Spinal cord (tissue), 10 donors: ENCODE measurements at places on chromosomes 6 and 20.

DNA sequence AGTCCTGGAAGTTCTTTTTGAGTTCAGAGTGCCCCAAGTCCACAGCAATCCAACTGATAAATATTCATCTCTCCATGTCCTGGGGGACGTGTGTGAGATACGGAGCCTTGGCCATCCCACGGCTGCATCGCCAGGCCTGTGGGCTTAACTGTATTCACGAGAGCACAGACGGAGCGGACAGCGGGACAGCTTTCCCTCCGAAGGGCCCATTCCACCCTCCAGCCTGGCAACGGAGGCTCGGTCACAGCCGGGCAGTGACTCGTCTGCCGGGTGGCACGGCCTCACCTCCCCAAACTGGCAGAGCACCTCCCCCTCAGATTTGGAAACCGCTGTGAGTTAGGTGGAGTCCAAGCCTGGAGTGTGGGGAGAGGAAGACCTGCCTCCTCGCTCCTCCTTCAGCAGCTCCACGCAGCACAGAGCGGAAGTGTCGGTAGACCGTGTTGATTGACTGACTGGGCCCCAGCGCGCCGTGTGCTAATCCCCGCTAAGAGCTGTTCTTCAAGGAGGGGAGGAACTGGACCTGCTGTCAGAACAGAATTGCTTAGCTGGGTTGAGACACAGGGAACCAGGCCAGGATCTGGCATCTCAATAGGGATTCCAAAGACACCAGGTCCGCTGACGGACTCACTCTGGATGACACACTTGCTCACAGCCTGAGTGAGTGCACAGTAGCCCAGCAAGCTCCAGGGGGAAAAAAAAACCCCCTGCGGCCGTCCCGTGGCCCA lies 10.9 kb downstream of the FOXF2 start:
- no peak for DNase-seq

DNA sequence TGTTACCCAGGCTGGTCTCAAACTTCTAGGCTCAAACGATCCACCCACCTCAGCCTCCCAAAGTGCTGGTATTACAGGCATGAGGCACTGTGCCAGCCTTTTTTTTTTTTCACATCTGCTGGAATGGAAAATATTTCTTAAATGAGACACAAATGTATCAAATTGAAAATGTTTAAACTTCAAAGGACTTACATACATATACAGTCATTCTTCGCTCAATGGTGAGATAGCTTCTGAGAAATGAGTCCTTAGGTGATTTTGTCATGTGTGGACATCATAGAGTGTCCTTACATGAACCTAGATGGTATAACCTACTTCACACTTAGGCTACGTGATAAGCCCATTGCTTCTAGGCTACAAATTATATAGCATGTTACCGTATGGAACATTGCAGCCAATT lies 43.1 kb downstream of the MICA start:
- no peak for DNase-seq

DNA sequence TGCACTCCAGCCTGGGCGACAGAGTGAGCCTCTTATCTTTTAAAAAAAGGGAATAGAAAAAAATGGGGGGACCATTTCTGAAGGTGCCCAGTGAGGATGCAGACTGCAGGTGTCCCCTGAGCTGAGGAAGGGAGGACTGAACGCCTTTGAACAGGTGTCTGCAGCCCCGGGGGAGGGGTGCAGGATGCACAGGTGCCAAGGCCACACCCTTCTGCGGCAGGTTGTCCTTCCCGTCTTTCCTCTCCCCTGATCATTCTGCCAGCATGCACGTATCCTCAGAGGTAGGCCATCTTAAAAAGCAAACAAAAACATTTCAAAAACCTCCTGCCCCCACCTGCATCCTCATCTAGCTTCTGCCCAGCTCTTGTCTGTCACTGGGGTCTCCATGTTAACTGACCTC lies 101.3 kb downstream of the MTHFD1L start:
- no peak for DNase-seq

DNA sequence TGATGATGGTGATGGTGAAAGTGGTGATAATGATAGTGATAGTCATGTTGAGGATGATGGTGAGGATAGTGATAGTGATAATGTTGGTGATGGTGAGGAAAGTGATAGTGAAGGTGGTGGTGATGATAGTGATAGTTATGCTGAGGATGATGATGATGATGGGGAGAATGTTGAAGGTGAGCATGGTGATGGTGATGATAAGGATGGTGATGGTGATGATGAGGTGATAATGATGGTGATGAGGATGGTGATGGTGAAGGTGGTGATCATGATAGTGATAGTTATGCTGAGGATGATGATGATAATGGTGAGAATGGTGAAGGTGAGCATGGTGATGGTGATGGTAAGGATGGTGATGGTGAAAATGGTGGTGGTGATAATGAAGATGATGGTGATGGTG lies 64.9 kb upstream of the ZNF337 start:
- DNase-seq, result no peak

DNA sequence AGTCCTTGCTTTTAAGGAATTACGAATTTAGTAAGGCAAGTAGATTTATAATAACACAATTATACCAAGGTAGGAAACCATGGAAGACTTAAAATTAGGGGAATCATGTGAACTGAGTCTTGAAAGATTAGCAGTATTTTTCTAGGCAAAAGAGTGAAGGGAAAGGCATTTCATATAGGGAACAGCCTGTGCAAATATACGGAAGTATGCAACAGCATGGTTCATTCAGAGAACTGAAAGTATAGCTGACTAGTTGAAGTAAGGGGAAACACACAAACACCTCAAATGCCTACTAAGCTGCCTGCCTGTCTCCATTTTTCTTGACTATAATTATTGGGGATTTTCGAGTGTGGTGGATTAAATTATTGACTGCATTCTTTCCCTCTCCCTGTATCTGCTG lies 39.0 kb upstream of the ECHDC1 start:
- no peak for DNase-seq

DNA sequence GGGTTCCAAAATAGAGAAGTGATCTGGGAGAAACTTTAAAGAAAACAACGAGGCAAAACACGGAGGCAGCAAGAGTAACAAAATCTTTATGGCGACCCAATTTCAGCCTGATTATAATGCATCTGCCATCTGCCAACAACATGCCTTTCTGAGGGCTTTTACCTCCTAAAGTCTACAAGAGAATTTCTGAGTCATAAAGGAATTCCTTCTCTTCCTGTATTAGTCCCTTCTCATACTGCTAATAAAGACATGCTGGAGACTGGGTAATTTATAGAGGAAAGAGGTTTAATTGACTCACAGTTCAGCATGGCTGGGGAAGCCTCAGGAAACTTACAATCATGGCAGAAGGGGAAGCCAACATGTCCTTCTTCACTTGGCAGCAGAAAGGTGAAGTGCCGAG lies 226.6 kb downstream of the HACE1 start:
- no peak for DNase-seq

DNA sequence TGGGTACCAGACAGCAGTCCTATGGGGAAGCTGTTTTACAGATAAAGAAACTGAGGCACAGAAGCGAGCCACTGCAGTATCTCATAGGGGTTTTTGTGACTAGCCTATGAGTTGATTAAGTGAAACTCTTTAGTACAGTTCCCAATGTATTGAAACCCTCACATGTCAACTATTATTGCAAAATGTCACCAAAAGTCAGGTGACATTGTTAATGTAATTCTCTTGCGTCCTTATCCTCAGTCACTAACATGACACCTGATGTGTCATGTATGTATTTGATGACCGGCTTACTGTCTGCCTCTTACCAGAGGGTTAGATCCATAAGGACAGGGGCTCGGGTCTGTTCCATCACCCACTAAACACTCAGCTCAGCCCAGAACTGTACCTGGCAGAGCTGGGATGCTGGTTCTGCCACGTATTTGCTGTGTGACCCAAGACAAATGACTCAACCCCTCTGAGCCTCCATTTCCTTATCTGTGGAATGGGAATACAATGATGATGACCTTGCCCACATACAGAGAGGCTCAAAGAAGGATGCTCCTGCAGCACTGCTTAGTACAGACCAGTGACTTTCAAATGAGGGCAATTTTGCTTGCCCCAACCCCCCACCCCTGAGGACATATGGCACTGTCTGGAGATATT lies 32.9 kb downstream of the PREX1 start:
- DNase-seq, result no peak

GRCh38 chr6:85449818-85450759 lies at the start of gene NT5E:
TSS of gene NT5E (plus strand) at chr6:85450083. CDS start at chr6:85450140, 57 bp downstream.
- DNase-seq, result peak; percentile 72

DNA sequence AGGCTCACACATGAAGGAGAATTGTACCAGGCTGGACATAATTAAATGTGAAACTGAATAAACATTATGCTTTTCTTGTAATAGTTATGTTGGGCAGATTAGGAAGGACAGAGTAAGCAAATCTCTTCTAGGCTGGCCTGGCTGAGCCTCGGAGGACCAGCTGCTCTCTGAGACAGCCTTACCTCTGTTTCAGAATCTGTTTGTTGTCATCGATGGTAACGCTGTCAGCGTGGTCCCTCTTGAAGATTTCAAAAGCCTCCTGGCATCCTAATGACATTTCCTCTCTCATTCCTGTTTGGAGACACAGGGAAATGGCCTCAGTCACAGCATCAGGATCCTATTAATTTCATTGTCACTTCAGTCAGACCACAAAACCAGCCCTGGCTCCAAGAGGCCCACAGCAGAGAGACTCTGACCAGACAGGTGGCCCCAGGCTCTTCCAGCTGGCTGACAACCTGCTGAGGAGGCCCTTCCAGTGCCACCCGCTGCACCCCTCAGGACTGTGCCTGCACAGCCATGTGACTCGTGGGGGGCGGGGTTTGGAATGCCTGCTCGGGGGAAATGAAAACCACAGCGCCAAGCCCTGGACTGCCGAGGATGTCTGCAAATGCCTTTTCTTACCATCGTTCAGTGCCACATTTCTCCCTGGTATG lies 108.5 kb upstream of the KCNK16 start:
- DNase-seq, result no peak

DNA sequence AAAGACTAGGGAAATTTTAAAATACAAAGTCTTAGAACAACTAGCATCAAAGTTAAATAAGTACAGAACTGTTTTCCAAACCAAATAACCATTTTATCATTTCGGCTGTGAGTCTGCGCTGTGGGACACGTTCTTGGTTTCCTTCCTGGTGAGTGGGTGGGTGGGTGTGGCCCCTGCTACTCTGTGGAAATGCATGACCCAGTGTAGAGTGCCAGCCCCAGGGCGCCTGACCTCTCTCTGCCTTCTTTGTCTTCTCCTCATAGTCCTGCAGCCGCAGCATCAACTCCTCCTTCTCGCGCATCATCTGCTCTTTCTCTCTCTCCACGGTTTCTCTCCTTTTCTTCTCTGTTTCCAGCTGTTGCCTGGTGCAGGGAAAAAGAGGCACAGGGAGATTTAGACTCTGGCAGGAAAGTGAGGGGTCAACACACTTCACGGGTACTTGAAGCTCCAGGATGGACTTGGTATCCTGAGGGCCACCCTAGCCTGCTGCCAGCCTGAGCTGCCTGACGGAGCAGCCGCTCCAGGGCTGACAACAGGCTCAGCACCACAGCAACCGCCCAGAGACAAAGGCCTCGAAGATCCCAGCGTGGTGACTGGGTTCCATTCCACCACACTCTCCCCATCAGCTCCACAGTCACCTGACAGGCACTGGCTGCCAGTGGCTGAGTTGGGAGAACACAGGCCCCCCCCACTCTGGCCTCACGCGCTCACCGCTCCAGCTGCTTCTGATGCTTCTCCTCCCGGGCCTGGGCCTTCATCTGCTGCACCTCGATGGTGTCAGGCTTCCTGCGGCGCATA lies 48.4 kb downstream of the EZR start:
- no peak for DNase-seq

DNA sequence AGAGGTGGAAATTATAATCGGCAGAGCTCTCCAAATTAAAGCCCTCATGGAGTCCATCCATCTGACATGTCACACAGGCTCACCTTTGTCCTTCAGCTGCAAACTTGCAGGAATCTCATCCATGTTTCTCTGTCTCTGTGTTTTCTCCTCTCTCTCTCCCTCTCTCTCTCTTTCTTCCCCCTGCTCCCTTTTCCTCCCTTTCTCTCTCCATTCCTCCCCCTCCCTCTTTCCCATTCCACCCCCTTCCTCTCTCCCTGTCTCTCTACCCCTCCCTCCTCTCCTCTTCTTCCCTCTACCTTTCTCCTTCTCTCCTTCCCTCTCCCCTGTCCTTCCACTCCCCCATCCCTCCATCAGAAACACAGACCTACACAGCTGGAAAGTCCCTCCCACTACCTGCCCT lies 6.8 kb downstream of the NCR2 start:
- DNase-seq, result no peak

DNA sequence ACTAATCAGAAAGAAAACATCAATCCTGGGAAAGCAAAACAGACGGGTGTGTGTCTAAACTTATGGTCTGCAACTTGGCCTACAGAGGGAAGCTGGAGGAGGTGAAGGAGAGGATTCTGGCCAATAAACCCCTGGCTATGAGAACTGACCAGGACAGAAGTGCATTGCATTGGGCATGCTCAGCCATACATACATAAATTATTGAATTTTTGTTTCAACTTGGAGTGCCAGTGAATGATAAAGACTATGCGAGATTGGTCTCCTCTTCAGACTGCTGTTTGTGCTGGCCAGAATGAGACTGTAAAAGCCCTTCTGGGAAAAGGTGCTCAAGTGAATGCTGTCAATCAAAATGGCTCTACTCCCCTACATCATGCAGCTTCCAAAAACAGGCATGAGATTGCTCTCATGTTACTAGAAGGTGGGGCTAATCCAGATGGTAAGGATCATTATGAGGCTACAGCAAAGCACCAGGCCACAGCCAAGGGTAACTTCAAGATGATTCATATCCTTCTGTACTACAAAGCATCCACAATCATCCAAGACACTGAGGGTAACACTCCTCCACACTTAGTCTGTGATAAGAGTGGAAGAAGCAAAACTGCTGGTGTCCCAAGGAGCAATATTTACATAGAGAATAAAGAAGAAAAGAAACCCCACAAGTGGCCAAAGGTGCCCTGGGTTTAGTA lies 17.4 kb downstream of the ADNP start:
- no peak for DNase-seq
